ENCODE measurements at places on chromosomes 3 and 15.

GRCh38 chr3:20622304-20622703, 436.3 kb upstream of the SGO1 start:
- DNase-seq, result no peak

GRCh38 chr3:188085584-188086560, 68.1 kb upstream of the LPP start:
- no peak for DNase-seq

DNA sequence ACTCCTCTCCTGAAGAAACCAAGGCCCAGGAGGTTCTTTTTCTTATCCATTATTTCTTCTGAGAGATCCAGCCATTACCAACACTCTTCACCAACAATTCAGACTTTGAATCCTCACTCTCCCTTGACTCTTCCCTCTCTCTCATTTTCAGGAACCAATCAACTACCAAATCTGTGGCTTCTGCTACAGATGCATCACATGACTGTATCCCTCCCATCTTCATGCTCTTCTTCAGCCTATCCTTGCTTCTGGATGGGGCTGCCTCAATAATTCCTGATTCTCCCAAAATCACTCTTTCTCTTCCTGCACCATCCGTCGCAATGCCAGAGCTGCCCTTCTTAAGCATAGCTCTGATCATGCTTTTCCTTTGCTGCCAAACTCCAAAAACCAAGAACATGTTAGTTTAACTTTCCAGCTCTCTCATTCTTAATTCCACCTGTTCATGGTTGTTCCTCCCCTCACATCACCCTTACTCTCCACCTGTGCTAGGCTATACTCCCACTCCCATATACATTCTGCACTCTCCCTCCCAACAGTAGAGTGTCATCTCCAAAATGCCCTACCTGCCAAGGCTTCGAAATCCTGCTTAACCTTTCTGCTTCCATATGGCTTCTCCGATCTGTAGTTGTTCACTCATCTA, 13.5 kb downstream of the PLD1 start:
- no peak for DNase-seq

DNA sequence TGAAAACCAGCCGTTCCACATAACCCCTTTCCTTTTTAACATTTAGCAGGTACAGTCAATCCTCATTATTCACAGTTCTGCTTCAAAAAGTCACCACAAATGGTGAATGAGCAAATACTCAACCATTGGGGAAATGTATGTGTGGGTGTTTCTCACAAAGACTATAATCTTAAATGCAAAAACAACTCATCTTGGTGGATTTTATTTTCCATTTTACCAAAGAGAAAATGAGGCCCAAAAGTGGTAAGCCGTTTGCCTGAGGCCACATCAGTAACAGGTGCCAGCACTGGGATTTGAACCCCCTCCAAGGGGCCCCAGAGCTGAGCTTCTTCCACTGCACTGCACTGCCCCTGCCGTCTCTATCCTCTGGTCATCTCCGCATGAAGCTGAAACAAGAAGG, 208.8 kb downstream of the OSBPL10 start:
- DNase-seq, result no peak

GRCh38 chr3:17800232-17800631, 57.8 kb upstream of the TBC1D5 start:
- no peak for DNase-seq

DNA sequence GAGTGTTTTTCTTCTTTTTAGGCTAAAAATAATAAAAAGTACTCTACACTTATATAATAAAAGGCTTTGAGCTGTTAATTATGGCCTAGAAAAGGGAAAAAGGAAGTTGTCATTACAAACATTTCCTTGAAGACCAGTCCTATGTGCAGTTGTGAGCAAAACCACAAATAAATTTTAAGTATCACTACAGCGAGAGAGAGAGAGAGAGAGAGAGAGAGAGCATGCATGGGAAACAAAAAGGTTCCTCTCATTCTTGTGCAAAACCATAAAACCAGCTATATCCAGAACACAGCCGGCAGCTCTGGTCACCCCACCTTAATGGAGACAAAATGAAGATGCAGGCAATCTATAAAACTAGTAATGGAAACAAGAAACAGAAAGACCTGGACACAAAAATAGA, 33.6 kb downstream of the HEG1 start:
- no peak for DNase-seq

DNA sequence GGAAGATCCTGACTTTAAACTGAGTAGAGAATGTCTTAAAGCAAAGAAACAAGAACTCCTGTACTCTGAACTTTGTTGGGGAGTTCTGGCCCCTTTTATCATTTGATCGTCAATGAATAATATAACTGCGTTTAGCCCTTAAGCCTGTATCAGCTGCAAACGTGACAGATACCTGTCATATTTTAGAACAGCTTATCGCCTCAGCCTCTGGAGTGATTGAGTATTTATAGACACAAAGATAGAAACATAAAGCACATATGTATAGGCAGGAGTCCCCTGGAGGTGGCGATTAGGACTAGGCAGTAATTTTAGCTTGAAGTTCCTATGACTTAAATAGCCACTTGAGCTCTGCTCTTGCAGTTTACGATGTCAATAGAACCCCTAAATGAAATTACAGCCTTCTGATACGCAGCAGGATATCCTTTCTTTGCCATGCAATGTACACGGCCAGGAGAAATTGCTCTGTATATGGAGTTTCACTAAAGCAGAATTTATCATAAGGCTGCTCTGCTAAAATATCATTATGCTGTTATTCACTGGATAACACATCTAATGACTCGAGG, 321.8 kb downstream of the TIGIT start:
- no peak for DNase-seq

DNA sequence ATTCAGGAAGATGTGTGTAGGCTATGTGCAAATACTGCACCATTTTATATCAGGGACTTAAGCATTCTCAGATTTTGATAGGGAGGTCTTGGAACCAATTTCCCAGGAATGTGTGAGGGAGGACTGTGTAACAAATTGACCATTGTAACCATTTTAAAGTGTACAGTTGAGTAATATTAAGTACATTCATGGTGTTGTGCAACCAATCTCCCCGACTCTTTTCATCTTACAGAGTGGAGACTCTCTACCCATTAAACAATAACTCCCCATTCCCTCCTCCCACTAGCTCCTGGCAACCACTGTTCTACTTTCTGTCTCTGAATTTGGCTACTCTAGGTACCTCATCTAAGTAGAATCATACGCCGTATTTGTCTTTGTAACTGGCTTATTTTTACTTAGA, 5.1 kb downstream of the RCN2 start:
- no peak for DNase-seq

DNA sequence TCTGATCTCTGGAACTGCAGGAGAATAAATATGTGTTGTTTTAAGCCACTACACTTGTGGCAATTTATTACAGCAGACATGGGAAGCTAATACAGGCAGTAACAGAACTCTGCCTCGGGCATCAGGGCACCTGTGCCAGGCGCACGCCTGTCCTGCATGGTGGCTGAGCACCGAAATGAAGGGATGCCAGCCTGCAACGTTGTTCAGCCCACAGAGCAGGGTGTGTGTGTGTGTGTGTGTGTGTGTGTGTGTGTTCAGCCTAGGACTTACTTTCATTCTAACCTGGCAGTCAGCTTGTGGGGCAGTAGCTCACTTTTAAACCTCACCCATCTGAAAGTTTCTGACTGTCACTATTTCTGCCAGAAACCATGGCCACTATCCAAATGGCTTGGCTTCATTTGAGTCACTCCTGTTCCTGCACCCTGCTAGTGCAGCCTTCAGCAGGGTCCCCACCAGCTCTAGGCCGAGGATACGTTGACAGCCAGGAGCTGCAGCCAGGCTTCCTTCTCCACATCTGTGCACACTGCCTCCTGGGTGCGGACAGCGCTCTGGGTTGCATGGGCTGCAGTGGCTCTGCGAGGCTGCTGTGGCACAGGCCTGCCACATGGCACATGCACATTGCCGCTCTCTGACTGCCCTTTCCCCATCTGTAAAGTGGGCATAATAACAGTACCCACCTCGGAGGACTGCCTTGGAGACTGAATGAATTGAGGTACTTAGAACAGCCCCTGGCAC, 4.5 kb downstream of the UROC1 start:
- no peak for DNase-seq

- no peak for DNase-seq
Observed at GRCh38 chr15:22930782-22931484, 49.2 kb downstream of the CYFIP1 start.

DNA sequence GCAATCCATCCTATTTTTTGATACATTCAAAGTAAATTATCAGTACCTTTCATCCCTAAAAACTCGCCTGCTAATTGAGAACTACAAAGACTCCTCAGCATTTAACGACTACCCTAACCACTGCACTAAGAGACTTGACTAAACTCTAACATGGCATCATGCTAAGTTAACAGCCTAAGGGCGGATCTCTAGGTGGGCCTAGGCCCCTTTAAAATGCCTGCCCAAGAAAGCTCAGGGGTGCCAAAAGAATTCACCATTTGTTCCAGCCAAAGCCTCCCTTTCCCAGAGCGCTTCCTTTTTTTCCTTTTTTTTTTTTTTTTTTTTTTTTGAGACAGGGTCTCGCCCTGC, 568 bp upstream of the NEK4 start:
- DNase-seq, result no peak

DNA sequence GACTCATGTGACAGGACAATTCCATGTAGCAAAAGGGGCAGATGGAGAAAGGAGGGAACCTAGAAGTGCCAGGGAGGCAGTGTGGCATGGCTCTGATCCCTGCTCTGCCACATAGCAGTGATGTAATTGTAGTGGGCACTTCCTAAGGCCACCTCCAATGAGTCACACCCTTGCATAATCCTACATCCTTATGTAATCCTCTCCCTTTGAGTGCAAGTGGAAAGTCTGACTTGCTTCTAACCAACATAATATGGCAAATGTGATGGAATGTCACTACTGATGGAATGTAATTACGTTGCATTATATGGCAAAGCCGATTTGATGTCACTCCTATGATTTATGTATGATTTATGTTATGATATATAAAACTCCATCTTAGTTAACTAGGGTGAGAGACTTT, 72.9 kb upstream of the ATP2C1 start:
- DNase-seq, result no peak

- no peak for DNase-seq
Observed at GRCh38 chr15:35260941-35261340, 175.8 kb upstream of the NANOGP8 start.

DNA sequence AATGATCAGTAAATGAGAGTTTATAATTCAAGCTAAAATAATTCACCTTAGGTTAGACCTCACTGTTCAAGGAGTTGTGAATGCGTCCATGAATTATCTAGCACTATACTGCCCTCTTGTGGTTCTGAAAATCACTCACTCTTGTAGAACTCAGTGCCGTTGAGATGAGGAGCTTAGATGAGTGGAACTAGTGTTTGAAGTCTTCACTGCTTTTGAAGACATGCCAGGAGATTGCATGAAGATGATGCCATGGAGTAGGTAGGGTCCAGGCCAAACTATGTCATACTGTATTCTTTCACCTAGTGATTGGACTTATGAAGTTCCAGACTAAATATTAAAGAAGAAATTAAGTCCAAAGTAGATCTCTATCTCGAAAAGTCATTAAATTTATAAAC, 28.8 kb downstream of the LYSMD4 start:
- DNase-seq, result no peak

DNA sequence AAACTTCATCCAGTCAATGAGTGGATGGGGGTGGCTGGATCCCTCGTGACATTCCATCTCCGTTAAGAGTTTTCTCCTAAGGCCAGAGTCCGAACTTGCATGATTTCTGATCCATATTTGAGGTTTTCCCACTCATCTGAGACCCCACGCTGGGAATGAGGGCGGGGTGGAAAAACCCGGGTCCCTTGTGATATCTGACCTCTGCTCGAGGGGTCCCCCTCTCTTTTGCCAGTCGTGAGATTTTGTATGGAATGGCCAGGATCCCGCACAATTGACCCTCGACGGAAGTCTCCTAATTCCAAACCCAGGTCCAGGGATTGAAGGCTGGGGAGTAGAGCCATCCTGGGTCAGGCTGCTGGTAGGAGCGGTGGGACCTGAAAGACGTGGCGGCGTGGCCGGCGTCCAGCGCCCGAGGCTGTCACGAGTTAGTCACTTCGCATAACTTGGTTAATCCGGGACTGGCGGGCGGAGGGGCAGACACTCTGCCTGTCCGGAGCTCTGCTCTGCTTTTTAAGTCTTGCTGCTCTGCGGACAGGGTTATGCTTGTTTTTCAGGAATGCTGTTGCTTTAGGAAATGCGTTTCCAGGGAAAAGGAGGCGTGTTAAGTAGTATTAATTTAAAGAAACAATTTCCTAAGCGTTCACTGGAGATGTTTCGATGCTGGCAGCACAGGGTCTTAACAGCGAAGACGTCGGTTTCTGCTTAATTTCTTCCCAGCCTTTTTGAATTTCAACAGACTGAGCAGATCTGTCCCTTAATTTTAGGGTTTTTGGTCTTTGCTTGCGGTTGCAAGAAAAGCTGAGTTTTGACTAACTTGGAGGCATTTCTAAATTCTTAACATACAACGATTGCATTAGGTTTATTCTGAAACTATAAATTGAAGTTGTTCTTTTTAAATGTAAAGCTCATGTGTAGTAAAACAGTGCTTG, 69.7 kb upstream of the LRRFIP2 start:
- DNase-seq, result peak; percentile 55

DNA sequence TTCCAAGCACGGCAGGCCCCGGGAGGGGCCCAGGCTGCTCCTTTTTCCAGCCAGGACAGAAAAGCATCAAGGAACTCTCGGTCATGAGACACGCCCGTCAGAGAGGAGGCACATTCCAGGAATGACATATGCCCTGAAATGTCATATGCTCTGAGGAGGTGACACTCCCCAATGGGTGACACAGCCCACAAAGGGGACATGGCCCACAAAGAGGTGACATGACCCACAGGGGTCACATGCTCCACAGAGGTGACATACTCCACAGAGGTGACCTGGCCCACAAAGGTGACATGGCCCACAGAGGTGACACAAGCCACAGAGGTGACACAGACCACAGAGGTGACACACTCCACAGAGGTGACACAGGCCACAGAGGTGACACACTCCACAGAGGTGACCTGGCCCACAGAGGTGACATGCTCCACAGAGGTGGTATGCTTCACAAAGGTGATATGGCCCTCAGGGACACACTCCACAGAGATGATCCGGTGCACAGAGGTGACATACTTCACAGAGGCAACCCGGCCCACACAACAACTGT, 79.2 kb downstream of the ABHD5 start:
- peak; percentile 48 for DNase-seq

DNA sequence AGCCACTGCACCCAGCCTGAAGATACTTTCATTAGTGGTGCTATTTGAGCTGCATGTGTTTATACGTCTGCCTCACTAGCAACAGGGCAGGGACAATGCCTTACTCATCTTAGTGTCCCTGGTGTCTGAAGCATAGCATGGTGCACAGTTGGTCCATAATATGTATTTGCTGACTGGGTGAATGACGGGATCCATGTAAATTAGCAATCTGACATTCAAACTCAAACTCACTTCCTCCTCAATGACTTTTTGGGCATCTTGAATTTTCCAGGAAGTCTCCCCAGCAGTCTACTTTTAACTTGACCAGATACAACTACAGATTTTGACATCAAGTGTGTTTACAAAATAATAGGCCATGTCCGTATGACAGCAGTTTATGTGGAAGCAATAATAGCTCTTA, 3.0 kb upstream of the LDHAL6B start:
- no peak for DNase-seq

DNA sequence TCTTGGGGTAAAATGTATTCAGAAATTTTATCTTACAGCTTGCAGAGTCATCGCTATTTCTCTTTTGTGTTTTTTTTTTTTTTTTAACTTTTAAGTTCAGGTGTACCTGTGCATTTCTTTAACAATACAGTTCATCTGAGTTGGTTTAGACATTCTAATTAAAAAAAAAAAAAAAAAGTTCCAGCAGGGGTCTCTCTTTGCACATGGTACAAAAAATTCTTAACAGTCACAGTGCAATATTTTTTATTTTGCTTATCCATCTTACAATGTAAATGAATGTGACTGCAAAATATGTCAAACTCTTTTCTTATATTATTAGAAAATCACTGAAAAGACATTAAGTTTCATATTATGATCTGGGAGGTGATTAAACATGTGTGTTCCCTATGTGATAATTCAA, 47.5 kb upstream of the SLC9A9 start:
- no peak for DNase-seq
